ENCODE measurements at places on chromosomes 7 and 10.

DNA sequence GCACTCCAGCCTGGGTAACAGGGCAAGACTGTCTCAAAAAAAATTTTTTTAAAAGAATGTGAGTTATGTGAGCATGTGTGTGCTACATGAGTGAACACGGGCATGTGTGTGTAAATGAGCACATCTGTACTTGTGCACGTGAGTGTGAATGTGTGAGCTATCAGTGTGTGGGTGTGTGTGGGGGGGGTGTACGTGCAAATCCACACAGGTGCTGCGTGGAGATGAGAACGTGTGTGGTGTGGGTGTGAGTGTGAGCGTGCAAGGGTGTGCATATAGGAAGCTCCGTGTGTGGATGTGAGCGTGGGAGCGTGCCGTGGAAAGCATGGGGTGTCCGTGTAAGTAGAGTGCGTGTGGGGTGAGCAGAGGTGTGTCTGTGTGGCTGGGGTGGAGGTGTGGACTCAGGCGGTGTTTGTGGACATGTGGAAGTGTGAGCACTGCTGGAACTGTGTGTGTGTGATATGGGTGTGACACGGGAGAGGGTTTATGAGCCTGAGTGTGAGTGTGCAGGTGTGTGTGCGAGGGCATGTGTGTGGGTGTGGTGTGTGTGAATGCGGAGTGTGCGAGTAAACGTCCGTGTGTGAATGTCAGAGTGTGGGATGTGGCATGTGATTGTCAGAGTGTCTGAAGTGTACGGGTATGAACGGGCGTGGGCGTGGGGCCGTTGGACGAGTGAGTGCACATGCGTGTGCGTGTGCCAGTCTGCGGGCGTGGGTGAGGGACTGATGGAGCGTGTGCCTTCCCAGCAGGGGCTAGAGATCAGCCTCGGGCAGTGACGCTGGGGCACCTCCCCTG is 45.9 kb upstream of the TNRC18 start:
- DNase-seq = no peak

DNA sequence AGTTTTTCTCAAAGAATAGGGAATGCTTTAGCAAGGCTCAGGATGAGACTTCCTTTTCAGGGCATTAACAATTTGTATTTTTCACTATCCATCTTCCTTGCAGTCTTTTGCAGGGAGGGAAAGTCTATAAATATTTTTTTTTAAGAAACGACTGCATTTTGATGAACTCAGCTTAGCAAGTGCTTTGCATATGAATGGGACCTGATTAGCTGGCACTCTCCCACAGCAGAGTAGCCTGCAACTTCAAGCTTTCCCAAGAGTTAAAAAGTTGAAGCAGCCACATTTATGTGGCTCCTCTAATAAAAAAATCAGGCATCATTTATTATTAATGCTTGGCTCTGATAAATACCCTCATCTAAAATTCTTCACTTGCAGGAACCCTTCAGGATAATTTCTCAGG is 134.0 kb downstream of the GRID1 start:
- no peak for DNase-seq

DNA sequence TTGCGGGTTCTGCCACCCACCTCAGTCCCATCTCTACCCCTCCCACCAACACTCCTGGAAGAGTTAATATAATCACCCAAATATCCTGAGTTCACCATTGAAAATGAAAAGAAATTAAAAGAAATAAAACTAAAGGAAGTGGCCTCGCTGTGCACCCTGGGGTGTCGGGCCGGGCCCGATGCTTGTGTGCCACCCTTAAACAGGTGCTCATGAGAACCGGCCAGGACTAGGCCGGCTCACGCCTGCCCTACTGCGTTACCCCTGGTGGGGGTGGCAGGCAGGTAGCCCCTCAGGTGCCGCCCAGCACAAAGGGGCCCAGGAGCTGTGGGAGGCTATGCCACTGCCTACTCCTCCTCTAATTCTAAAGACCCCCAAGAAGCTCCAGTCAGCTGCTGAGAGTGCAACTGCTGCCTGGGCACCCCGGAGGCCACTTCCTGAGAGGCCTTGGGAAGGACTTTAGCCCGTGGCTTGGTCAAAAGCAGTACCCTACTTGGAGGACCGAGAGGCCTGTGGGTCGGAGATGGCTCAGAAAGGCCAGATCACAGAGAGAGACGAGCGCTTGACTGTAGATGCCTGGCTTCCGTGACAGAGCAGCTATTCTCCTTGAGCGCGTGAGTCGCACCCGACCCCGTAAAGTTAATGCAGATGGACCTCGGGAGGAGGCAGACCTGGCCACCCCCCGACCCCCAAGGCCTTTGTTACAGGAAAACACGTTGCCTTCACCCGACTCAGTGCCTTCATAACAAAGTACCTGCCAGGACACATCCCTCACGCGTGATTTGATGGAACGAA is 51.0 kb upstream of the PPP2R2D start:
- DNase-seq = no peak

- DNase-seq = no peak
Measured at GRCh38 chr7:143967398-143967797, 12.8 kb downstream of the OR2F1 start.

- DNase-seq = no peak
Measured at GRCh38 chr7:37320848-37321468, 127.7 kb downstream of the ELMO1 start.

GRCh38 chr10:86364491-86365345 is 1.9 kb downstream of the GRID1 start:
- DNase-seq = no peak

DNA sequence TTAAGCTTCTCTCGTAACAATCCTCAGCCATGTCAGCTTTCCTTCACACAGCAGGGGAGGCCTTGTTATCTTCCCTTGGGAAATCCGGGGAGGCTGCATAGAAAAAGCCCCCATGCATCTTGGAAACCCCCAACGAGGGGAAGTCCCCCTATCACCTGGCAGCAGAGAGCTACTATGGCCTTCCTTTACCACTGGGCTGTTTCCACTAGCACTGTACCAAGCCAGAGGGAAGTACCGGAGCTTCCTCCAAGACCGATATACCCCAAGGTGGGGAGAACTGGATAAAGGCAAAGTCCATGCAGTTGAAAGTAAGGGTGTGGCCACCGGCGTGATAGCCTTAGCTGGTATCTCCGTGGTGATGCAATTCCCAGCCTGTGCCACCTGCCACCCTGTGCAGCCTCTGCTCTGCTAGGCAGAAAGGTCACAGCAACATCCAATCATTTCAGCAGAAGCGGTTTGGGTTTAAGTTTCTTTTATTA is 4.4 kb upstream of the CLIP2 start:
- no peak for DNase-seq

- DNase-seq = no peak
Measured at GRCh38 chr10:66777665-66778064, 148.2 kb upstream of the LRRTM3 start.

DNA sequence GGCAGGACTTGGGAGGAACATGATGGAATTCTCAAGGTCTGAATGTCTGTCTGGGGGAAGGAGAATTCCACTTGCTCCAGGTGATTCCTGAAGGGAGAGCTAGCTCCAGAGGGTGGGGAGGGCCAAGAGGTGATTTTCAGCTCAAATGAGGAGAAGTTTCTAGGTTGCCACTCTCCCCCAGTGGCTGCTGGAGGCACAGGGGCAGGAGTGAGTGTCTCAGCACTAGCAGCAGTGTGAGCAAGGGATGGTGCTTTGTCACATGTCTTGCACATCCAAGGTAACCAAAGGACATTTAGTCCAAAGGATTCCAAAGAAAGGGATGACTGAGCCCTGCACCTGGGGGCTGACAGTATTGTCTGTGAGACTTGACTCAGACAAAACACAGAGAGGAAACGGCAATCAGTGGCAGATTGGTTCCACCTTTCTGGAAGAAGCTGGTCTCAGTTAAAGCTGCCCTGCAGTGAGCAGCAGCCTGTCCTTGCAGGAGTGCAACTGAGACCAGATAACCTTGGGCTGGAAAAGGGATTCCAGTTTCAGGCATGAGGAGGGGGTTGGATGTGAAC is 51.2 kb upstream of the PCBD1 start:
- DNase-seq = no peak

DNA sequence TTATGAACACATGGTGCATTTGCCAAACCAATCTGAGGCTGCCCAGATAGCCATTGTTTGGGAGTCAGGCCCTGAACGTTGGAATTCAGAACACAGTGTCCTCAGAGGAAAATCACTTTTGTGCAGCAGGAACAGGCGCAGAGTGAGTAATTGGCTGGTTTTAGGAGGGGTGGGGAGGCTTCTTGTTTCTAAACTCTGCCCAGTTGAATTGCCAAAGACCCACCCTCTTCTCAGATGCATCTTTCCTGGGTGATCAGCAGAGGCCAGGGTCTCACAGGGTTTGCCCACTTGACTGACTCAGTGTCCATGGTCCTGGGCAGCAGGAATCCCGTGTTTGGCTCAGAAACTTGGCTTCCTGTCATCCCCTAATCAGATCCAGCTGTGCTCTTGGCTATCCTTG is 24.3 kb downstream of the PRLHR start:
- no peak for DNase-seq

DNA sequence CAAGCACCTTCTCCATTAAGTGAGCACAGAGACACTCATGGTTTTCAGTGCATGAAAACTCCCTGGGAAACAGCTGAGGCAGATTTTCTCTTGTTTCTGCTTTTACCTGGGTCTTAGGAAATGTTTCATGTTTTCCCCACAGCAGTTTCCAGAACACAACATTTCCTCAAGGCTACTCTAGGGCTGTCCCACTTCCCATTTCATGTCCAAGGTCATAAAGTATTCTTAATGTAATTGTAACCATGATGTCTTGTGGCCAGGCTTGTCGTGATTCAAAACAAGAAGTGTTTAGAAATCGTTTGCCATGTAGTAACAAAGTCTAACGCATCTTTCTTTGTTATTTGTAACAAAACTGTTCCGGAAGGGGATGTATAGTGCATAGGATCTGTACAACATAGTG is 83.8 kb upstream of the NRP1 start:
- no peak for DNase-seq

DNA sequence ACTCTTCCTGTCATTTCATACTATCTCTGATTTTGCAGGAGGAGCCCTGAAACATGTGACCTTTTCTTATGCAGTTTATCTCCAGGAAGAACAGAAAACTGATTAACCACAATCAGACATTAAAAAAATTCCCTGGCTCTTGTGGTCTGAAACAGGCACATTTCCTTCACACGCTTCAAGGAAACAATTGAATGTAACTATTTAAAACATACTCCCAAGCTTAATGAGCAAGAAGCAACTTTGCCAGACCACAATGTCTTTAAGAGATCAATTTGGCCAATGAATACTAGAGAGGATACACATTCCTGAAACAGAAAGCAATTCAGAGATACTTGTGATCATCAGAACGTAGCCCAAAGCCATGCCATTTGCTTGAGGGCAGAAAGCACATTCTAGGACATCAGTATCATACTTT is 65.8 kb downstream of the PIP4K2A start:
- DNase-seq = no peak

DNA sequence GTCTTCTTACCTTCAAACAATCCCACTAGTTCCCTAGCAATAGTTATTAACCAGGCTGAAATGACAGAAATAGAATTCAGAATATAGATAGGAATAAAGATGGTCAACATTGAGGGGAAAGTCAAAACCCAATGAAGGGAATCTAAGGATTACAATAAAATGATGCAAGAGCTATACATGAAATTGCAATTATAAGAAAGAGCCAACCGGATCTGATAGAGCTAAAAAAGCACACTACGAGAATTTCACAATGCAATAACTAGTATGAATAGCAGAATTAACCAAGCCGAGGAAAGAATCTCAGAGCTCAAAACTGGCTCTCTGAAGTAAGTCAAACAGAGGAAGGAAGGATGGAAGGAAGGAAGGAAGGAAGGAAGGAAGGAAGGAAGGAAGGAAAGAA is 288.7 kb upstream of the KCND2 start:
- no peak for DNase-seq

- DNase-seq = no peak
Measured at GRCh38 chr10:59622320-59623132, 87.1 kb downstream of the SLC16A9 start.

DNA sequence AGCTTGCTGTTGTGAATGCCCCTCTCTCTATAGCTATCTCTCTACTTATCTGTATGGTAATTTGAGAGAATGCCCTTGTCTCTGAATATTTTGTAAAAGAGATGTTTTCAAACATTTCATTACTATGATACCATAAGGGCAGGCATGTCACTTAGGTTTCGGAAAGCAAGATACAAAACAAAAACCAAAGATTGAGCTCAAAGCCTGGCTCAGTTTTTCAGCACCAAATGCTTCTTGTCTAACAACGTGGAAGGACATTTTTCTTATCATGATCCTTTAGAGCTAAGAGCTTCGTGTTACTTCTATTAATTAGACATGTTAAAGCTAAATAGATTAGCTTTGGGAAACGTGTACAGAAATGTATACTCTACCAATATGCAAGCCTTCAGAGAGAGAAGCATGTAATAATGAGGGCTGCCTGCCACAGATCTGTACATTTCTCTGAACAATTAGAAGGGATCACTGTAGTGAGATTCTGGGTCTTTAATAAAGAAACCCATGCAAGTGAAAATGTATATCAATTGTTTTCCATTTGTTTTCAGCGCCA is 148.9 kb downstream of the ARID5B start:
- no peak for DNase-seq

DNA sequence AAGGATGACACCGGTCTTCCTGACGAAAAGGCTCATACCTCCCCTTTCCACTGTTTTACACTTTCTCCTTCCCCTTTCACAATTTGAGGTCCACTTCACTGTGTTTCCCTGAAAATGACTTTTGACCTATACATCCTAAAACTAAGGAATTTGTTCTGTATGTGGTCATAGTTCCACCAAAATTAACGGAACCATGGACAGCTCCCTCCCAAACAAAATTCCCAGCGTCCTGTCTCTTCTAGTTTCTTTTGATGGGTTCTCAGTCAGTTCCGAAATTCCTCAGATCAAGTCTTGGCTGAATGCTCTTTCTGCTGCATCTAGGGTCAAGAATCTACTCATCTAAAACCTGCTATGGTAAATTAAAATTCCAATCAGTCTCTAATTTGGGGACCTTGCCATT is 1191.9 kb downstream of the CNTNAP2 start:
- no peak for DNase-seq

GRCh38 chr10:129465796-129466702 is 992 bp upstream of the MGMT start:
- no peak for DNase-seq

DNA sequence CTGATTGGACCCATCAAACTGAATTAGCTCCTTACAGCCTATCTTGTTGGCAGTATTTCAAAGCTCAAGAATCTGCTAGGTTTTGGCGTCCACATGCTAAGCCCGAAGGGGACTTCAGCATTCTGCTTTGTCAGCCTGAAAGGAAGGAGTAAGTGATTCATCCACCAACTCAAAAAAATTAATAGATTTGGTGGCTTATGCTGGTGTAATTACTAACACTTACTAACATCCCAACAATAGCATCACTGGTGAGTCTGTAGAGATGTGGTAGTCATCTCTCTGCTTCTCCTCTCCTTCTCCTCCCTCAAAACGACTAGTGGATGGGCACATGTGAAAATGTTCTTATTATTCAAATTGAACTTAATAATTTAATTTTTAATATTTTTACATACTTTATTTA is 53.8 kb upstream of the EGR2 start:
- DNase-seq = no peak

GRCh38 chr7:70657989-70658632 is 473.8 kb upstream of the GALNT17 start:
- DNase-seq = no peak

All from stimulated activated CD4-positive, alpha-beta T cell treated with anti-CD3 and anti-CD28 coated beads, TNF-alpha, amount 100 ng/mL, for 4 hours (primary cell).